ENCODE measurements at places on chromosomes 4 and X.

- H3K27me3 ChIP-seq = no peaks in the 10 kb centered on the region
- no peak overlapping the region for H3K4me3 ChIP-seq
- no peaks in the 10 kb centered on the region for H3K36me3 ChIP-seq
- DNase-seq = no peak
- no peaks in the 10 kb centered on the region for H3K4me1 ChIP-seq
- no peak overlapping the region for H3K27ac ChIP-seq
These were observed 43.5 kb upstream of the SERTM2 start for GRCh38 chrX:111467896-111468295.

- no peak overlapping the region for H3K4me3 ChIP-seq
- DNase-seq = peak; percentile 9
- no peaks in the 10 kb centered on the region for H3K27me3 ChIP-seq
- no peaks in the 10 kb centered on the region for H3K36me3 ChIP-seq
These were observed 11.4 kb downstream of the ANK2 start for GRCh38 chr4:113060853-113061252.

DNA sequence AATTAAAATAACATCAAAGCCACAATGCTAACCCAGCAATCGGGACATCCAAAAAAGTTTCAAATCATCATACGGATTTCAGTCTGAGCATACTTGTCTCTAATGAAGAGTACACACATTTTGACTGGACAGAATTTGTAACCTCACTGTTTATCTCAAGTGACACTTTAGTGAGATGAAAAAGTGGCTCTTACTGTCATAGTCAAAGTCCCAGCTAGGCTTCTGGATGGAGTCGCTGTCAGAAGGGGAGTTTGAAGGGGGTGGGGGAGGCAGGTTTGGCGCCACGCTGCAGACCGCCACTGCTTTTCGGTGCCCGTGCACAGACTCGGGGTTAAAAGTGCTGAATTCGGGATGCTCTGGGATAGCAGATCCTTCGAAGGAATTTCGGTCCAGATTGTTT is 41.0 kb upstream of the MTNR1A start:
- no peak overlapping the region for H3K27ac ChIP-seq
- H3K4me1 ChIP-seq = peaks cover 9% of the 10 kb centered on the region
- no peaks in the 10 kb centered on the region for H3K27me3 ChIP-seq
- H3K4me3 ChIP-seq = no peak overlapping the region

- H3K4me1 ChIP-seq = no peaks in the 10 kb centered on the region
- DNase-seq = peak; percentile 39
- no peaks in the 10 kb centered on the region for H3K27me3 ChIP-seq
- H3K36me3 ChIP-seq = no peaks in the 10 kb centered on the region
- H3K27ac ChIP-seq = peak within 1 kb of the TSS; percentile 79
- peak within 1 kb of the TSS; percentile 65 for H3K4me3 ChIP-seq
These were observed at the start of gene HSPA4L for GRCh38 chr4:127782275-127783025. TSS of gene HSPA4L (plus strand) at chr4:127782322. CDS start at chr4:127782551, 229 bp downstream.

Measured in stomach (tissue), 19 donors.